ENCODE measurements at places on chromosomes 6 and 20.

DNA sequence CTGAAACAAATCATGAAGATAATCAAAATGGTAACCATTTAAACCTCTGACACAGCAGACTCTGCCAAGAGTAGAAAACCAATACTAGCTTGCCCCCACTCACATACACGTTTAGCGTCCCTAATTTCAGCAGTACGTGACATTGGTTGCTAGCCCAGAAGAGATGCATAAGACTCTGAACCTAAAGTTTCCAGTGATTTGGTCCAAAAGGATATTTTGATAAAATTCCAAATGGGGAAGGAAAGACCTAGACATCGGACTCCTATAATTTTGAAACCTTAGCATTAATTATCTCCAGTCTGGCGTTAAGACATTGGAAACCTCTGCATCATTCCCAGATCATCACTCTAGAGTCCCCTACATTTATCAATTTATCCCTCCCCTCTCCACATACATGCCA lies 98.1 kb downstream of the GMDS start:
- no peak for DNase-seq

GRCh38 chr20:8946036-8946940 lies 122.6 kb upstream of the PLCB4 start:
- peak; percentile 13 for DNase-seq

DNA sequence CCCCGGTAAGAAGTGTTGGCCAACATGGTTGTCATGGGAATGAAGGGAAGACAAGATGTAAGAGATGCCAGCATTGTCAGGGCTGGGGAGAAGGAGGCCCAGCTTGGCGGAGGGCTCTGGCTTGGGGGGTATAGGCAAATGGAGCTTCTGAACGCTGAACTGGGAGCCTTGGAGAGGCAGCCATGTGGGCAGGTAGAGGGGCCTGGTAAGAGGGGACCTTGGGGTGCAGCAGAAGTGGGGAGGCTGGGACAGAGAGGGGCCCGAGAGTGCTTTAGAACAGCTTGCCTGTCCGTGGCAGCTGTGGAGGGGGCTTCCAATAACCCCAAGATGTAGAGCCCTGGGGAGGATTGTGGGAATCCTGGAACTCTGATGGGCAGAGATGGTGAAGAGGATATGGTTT lies 3.0 kb downstream of the SLC22A1 start:
- peak; percentile 10 for DNase-seq

DNA sequence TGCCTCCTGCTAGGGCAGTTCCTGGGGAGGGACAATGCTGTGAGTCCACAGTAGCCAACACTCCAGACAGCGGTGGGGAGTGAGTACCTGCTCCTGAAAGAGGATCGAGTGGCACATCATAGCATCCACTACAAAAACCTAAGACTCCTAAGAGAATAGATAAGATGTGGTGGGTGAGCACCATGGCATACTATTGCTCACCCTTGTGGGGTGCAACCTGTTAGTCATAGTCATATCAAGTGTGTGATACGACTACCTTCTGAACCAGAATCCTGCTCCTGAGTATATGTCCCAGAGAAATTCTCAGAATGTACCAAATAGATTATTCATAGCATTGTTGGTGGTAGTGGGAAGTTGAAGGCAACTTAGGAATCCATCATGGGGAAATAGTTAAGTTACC lies 62.7 kb upstream of the GLP1R start:
- DNase-seq: no peak

DNA sequence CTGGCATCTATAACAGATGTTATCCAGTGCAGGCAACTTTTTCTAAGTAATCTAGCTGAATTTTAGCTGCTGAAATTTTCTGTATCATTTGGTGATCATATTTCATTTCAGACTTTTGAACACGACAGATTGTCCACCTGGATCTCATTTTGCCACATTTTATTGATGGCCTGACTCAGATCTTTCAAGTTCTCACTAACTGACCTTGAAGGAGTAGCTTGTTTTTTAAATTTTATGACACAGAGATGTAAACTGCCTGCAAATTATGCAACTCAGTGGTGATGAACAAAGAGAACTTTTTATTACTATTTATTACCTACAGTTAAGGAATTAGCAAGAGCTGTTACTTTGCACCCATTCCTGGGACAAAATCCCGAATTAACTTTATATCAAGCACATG lies 366.4 kb downstream of the PAX1 start:
- DNase-seq: no peak

- no peak for DNase-seq
Observed at GRCh38 chr20:3000852-3001523, 42.4 kb upstream of the GNRH2 start.

- no peak for DNase-seq
Observed at GRCh38 chr20:50873585-50873984, 57.7 kb downstream of the ADNP start.

DNA sequence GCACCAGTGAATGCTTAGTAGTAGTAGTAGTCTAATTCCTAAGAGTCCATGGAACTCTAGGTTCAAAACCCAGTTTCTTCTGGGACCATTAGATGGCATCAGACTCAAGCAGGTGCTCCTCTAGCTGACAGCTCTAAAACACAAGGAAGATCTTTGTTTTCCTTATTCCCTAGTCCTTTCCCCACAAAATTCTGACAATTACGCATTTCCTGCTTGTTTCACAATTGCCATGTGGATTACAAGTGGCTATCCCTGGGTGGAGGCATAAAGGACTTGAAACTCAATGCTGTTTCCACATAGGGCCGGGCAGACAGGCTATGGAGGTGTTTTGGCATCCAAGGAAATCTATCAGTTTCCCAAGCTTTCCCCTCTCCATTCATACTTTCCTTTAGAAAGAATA lies 9.2 kb upstream of the HLA-DOB start:
- DNase-seq: peak; percentile 45

DNA sequence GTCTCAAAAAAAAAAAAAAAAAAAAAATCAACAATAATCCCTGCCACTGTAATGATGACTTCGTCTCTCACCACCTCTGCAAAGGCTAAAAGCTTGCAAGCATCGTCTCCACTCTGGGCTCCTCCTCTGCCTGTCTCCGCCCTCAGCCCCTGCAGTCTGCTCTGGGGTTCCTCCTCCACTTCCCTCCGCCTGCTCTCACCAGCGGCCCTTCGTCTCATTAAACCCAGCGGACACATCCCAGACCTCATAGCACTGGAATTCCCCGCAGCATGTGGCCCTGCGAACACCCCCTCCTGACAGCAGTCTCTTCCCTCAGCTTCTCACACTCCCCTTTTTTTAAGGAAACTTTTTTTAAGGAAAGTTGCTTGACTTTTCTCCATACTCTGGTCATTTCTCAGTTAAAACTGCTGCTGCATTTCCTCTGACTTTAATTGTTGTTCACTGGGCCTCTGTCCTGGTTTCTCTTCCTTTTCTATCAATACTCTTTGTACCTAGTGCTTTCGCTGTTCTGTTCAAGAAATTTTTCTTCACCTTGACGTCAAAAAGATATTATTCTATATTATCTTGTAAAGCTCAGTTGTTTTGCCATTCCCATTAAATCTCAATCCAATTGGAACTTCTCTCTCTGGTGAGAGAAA lies 70.9 kb upstream of the PLEKHG1 start:
- peak; percentile 95 for DNase-seq

DNA sequence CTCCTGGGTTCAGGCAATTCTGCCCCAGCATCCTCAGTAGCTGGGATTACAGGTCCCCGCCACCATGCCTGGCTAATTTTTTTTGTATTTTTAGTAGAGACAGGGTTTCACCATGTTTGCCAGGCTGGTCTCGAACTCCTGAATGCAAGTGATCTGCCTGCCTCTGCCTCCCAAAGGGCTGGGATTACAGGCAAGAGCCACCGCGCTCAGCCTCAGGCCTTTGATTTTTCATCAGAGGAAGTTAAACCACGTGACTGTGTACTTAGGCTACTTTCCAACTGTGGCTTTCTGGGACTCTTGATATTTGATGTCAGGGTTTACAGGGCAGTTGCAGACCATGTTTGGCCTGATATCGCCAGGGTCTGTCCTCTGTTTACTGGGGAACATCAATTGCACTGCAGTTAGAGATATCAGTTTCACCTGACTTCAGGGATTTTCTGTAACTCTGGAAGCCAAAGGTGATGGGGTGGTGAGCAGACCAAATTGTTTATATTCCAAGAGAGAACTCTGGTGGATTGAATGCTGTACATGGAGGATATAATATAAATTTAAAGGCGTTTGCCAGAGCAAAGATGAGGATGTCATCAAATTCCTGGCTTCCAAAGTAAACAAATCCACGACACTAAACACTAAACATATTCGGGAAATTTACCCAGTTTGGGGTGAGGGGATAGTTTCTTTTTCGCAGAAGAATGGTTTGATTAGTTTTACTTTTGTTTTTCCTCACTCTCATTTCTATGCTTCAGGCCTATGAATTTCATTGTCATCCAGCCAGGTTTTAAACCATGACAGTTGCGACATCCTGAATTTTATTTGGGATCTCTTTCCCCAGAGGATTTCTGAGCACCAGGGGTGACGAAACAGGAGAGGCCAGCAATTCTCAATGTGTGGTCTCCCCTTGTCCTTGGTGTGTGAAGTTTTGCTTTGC lies 4.2 kb downstream of the PSMF1 start:
- no peak for DNase-seq

- no peak for DNase-seq
Observed at GRCh38 chr6:111307275-111307858, 175.7 kb downstream of the REV3L start.

- no peak for DNase-seq
Observed at GRCh38 chr6:89360415-89360999, 8.0 kb upstream of the UBE2J1 start.

DNA sequence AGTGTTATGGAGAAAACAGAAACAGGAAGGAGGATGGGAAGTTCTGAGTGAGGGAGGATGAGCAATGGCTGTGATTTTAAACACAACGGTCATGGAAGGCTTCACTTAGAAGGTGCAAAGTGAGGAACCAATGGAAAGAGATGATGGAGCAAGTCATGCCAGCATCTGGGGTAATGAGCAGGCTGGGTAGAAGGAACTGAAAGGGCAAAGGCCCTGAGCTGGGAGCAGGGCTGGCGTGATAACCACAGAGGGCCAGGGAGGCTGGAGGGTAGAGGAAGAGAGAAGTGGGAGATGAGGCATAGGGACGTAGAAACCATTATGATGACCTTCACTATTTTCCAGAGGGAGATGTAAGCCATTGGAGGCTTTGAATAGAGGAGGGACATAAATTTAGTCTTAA lies 43.6 kb downstream of the NHLRC1 start:
- DNase-seq: no peak

DNA sequence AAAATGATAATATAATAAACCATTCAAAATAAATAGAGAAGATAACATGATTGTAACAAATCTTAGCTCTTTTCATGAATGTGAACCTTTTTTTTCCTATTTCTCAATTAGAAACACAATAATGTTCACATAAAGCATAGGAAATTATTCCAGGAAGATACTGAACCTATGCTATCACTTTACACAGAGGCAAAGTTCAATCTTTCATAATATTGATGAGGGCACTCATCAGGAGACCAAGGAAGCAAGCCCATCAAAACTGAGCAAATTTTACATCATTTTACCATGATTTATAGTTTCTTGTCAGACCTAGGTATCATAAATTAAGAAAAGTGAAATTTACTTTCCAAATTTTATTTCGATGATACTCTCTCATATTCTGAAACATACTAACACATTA lies 938.5 kb downstream of the TBC1D32 start:
- no peak for DNase-seq

DNA sequence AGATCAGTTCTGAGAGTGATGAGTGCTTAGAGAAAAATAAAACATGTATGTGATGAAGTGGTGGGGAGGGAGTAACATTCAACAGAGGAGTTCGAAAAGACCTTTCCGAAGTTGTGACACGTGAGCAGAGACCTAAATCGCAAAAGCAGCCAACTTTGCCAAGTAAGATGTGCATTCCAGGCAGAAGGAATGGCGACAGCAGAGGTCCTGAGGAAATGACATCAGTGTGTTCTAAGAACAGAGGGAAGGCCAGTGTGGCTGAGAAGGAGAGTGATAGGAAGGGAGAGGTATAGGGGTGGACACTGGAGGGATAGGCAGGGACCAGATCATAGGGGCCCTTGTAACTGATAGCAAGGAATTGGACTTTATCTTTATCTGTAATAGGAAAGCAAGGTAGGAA lies 51.3 kb downstream of the ADAT2 start:
- no peak for DNase-seq

GRCh38 chr6:13098793-13099570 lies 229.4 kb downstream of the TBC1D7 start:
- DNase-seq: no peak

DNA sequence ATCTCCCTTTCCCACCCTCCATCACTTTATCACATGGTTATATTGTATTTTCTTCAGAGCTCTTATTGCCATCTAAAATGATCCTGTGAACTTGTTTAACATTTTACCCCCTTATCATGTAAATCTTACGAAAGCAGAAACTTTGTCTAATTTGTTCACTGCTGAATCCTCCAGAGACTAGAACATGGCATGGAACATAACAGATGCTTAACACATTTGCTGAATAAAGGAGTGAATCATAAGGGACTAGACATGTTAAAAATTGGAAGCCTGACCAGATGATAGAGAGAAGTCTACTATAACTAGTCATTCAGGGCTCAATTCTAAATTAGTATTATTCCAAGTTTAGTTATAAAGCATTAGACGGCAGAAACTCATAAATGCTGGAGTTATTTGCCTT lies 73.3 kb downstream of the MAN1A1 start:
- no peak for DNase-seq

DNA sequence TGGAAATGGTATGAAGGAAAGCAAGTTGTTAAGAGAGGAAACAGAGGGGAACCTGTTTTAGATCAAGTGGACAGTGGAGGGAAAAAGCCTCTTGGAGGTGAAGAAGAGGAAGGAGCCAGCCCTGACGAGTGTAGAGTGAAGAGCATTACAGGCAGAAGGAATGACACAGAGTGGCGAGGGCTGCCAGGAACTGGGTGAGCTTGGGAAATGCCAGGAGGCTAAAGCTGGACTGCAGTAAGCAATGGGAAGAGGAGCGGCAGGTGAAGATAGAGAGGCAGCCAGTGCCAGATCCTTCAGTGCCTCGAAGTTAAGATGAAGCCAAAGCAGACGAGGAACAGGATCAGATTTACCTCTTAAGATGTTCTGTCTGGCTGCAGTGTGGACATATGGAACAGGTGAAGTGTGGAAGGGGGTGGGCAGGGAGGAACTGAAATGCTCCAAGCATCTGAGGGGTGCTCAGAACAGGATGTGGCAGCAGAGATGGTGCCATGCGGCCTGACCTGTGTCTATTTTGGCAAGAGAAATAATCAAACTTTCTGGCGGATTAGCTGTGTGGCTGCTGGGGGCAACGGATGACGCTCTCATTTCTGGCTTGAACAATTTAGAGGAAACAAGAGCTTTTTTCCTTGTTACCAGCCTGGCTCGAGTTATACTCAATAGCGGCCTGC lies 748.4 kb downstream of the PTPRT start:
- DNase-seq: no peak

- no peak for DNase-seq
Observed at GRCh38 chr20:55538261-55538908, 466.9 kb downstream of the CBLN4 start.

All from kidney (tissue), 22 donors.